ENCODE measurements at places on chromosomes 3 and 15.

- DNase-seq: no peak
Measured at GRCh38 chr3:175716446-175716845, 857.3 kb downstream of the NAALADL2 start.

DNA sequence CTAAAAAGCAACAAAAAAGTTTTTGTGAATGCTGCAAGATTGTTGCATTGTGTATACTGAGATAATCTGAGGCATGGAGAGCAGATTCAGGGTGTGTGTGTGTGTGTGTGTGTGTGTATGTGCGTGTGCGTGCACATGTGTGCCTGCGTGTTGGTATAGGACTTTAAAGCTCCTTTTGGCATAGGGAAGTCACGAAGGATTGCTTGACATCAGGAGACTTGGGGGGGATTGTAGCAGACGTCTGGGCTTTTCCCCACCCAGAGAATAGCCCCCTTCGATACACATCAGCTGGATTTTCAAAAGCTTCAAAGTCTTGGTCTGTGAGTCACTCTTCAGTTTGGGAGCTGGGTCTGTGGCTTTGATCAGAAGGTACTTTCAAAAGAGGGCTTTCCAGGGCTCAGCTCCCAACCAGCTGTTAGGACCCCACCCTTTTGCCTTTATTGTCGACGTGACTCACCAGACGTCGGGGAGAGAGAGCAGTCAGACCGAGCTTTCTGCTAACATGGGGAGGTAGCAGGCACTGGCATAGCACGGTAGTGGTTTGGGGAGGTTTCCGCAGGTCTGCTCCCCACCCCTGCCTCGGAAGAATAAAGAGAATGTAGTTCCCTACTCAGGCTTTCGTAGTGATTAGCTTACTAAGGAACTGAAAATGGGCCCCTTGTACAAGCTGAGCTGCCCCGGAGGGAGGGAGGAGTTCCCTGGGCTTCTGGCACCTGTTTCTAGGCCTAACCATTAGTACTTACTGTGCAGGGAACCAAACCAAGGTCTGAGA, 4.7 kb downstream of the BHLHE40 start:
- DNase-seq: peak; percentile 82

- DNase-seq: no peak
Measured at GRCh38 chr15:78341057-78341987, 1.2 kb downstream of the CRABP1 start.

DNA sequence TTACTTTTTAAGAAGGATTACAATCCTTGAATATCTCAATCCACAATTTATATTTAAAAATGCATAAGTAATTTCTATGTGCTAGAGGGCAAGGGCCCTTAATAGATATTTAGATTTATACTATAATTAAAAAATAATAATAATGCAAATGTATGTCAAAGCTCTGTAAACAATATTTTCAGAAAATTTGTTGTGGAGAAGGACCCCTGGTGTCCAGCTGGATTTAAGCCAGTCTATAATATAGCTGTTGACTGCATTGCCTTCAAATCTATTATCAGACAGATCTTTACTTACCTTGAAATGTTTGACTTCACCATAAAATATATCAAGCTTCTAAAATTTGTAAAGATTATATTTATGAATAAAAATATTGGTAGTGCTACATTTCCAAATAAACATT, 65.6 kb downstream of the ZBTB20 start:
- no peak for DNase-seq

DNA sequence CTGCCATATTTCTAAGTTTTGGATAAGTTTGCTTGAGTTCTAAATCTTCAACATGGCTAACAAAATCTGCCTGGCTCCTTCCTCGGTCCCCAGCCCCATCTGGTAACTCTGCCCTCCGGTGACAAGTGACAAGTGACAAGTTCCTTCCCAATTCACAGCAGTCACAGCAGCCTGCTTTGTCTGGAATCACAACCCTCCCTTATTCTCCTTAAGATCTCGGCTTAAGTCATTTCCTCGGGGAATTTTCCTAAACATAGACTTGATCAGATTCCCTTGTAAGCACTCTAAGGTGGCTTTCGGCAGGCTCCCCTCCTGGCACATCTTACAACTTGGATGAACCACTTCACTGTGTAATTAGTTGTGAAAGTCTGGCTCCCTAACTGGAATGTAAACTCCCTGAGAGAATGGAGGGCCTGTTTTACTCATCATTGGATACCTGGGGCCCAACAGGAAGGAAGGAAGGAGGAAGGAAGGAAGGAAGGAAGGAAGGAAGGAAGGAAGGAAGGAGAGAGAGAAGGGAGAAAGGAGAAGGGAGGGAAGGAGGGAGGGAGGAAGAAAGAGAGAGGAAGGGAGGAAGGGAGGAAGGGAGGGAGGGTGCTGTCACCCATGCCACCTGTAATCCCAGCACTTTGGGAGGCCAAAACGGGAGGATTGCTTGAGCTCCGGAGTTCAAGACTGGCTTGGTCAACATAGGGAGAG, 126.4 kb downstream of the SHQ1 start:
- no peak for DNase-seq

- no peak for DNase-seq
Measured at GRCh38 chr3:85586018-85586417, 627.2 kb downstream of the CADM2 start.

DNA sequence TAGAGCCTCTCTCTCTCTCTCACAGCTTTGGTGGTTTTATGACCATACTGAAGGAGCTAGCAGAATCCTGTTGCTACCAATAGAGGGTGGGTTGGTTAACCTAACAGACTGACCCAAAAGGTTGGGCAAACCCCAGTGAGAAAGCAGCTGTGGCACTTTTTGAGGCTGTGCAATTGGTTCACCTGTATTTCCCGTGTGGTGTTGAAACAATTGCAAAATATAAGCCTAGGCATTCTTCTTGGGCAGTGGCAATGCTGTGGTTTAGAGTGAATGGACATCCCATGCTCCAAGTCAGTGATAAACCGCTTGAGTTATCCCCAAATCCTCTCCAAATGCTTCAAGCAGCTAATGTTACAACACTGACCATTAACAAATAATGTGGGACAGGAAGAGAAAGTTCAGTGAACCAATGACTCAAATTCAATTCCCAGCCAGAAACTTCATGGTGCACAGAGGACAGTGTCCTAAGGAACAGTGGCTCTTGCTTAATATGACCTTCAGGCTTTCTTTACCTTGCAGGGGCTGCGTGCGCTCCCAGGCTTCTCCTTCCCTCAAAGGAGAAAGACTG, 261.9 kb upstream of the ICE2 start:
- no peak for DNase-seq

- no peak for DNase-seq
Measured at GRCh38 chr3:177300039-177300833, 103.0 kb upstream of the TBL1XR1 start.

GRCh38 chr3:24005669-24006068, 60.6 kb downstream of the NR1D2 start:
- DNase-seq: no peak

- no peak for DNase-seq
Measured at GRCh38 chr3:57383406-57383805, 90.9 kb upstream of the ASB14 start.

GRCh38 chr3:125024817-125025216, 31.0 kb downstream of the HEG1 start:
- DNase-seq: no peak
